ENCODE measurements at places on chromosomes 2 and 18.

DNA sequence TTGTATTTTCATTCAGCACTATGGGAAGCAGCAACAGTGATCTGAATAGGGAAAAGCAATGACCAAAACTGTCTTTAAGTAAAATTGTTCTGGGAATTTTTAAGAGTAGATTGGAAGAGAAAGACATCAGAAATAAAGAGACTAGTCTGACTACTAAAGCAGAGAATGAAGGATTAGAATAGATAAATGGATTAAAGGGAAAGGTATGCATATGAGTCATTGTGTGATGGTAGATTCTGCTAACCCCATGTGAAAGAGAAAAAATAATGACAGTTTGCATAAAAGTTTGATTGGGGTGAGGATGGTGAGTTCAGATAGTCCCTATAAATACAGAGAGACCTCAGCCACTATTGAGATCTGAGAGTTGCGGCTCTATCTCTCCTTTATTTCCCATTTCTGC is 139.6 kb upstream of the DCC start:
- DNase-seq, result no peak

- DNase-seq, result no peak
These were observed 54.0 kb downstream of the COA5 start for GRCh38 chr2:98554116-98554861.

GRCh38 chr2:86776532-86776931 is 14.2 kb downstream of the CD8A start:
- DNase-seq, result no peak

GRCh38 chr2:216653093-216653799 is 20.0 kb downstream of the IGFBP2 start:
- DNase-seq, result no peak

Data from stimulated activated CD8-positive, alpha-beta memory T cell treated with anti-CD3 and anti-CD28 coated beads, Interleukin-12 subunit alpha, Interleukin-12 subunit beta, amount 100 ng/mL, for 4 hours (primary cell).